AG04449 (cell line): ENCODE measurements at places on chromosomes 6 and 20.

DNA sequence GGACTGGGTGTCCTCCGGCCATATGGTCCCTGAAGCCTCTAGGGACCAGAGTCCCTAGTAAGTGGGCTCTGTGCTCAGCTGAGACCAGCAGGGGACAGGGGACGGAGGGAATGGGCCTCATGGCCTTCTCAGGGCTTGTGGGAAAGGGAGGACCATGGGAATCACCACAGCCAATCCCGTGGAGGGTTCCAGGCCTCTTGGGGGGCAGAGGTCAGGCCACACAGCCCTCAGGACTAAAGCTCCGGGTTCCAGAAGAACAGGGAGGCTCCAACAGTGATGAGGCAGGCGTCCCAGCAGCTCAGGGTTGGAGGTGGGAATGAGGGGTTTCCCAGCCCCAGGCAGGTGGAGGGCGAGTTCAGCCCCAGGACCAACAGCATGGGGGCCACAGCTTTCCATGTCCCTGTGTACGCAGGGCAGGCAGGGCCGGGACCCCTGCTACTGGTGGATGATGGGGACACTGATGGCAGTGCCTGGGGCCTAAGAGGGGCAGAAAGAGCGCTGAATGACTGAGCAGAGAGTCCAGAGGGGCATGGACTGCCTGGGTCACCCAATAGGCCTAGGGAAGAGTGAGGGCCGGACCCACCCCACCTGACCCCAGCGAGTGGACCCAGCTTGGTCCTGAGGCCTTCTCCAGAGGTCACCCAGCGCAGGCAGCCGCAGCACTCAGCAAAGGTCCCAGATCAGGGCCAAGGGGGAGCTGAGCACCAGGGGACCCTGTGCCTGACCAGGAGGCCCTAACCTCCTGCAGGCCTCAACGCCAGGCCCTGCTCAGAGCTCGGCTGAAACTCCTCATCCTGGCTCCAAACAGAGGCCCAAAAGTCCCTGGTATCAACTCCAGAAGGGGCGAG, 8.8 kb downstream of the MYL9 start:
- DNase-seq, result no peak

GRCh38 chr6:142443532-142443931, 141.7 kb downstream of the ADGRG6 start:
- no peak for DNase-seq

GRCh38 chr6:138467901-138468300, 31.4 kb downstream of the NHSL1 start:
- no peak for DNase-seq

- DNase-seq, result no peak
These were observed 96.2 kb downstream of the EYA4 start for GRCh38 chr6:133337308-133337707.

GRCh38 chr20:22285555-22285954, 298.8 kb downstream of the FOXA2 start:
- no peak for DNase-seq

GRCh38 chr6:34349211-34349610, 43.3 kb downstream of the NUDT3 start:
- DNase-seq, result no peak

DNA sequence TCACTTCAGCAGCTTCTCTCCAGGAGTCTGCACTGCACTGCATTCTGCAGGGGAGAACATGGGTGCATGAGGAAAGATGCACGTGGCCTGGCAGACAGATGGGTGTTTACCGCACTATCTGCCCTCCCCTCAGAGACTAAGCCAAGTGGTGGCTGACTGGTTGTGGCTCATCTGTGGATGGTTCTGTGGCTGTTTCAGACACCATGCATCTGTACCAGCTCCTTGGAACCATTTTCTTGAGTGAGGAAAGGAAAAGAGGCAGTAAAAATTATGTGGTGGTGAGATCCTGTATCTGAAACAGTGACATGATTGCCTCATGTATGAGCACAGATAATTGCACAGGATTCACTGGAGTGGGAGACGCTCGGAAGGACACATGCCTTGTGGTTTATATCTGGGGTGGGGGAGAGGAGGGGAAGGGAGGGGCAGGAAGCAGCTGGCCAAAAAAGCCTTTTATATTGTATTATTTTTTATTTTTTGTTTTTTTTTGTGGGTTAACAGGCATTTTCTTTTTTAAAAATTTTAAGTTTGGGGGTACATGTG, 161.7 kb downstream of the ERMARD start:
- DNase-seq, result no peak

DNA sequence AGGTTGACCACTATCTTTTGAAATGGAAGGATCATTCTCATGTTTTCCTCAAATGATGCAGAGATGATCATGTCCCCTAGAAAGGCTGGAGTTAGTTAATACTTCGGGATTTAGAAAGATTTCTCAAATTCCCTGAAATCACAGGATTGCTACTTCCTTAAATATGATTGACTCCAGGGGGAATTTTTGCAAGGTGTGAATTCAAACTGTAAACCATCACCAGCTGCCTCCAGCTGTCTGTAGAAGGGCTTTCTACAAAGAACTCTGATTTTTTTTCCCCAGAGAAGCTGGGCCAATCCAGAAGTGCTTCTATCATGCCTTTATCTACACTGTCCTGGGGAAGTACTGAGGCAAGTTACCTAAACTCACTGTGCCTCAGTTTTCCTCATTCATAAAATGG, 114.5 kb downstream of the EDN1 start:
- DNase-seq, result no peak

DNA sequence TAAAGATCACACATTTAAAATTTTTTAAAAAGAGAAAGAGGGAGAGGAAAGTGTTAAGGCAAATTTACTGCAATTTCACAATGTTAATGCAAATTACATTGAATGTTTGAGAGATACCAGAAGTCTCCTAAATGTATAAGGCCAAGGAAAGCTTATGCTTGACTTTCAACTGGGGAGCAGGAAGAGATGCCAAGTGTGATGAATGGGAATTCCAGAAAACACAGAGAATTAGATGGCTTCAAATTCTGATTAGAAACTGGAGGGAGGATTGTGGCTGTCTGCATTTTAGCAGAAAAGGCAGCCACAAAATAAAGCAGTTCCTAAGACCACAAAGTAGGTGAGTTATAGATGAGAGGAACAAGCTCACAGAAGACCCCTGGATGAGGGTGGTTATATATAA, 328.3 kb upstream of the CITED2 start:
- DNase-seq, result no peak

- DNase-seq, result no peak
These were observed 71.5 kb downstream of the PKIB start for GRCh38 chr6:122681705-122682104.
